ENCODE measurements at places on chromosomes 13 and 19. TPM values are rescaled to one million over a fixed set of nuclear protein-coding genes. Genes with fewer than 3 reads are reported as not detected.

SHD gene
- total RNA-seq = not detected

TNFRSF19 gene
- 0.22 TPM for total RNA-seq

ZNF723 gene
- not detected for total RNA-seq

MKNK2 gene
- total RNA-seq = 75.1 TPM

PNMA8A gene
- 0.52 TPM for total RNA-seq

EXOC3L2 gene
- total RNA-seq = 1.3 TPM

CNN2 gene
- total RNA-seq = 54.7 TPM

ZNF253 gene
- total RNA-seq = 2.5 TPM

RPS16 gene
- 134 TPM for total RNA-seq

RINL gene
- total RNA-seq = 9.9 TPM

FCAR gene
- not detected for total RNA-seq

LILRA1 gene
- total RNA-seq = not detected

IGFL1 gene
- not detected for total RNA-seq

EPS8L1 gene
- 12.7 TPM for total RNA-seq

ZNF112 gene
- total RNA-seq = 6.1 TPM

PSPN gene
- total RNA-seq = 1.2 TPM

TMPRSS9 gene
- under 0.01 TPM for total RNA-seq

ATXN8OS gene
- not detected for total RNA-seq

NXNL1 gene
- not detected for total RNA-seq

CYP2A6 gene
- not detected for total RNA-seq

PRKCG gene
- total RNA-seq = not detected

TMEM150B gene
- not detected for total RNA-seq

POSTN gene
- total RNA-seq = 4.9 TPM

ERICH4 gene
- not detected for total RNA-seq

TEX29 gene
- total RNA-seq = not detected

All from dermis lymphatic vessel endothelial cell (primary cell).